ENCODE measurements at places on chromosomes 1 and 21.

GRCh38 chr1:147811751-147812150 is 51.3 kb upstream of the GJA5 start:
- no peak for DNase-seq

DNA sequence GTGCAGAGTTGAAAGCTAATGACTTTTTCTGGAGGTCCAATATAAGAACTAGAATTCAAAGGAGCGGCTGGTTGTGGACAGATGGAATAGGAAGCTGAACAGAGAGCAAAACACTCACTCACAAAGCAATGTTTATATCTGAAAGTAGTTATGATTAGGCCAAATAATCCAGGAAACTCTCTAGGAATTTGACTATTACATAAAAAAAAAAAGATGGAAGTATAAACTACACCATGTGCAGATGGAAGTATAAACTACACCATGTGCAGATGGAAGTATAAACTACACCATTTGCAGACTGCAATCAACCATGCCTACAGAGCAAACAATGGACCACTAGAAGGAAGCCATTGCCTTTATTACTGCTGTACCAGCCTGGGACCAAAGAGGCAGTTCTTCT is 771.1 kb downstream of the BRINP3 start:
- DNase-seq = no peak

GRCh38 chr1:38005195-38006007 is at the start of gene FHL3:
FHL3 (minus strand) TSS chr1:38005514; CDS start chr1:37999412, 6,102 bp downstream.
- peak; percentile 88 for DNase-seq

DNA sequence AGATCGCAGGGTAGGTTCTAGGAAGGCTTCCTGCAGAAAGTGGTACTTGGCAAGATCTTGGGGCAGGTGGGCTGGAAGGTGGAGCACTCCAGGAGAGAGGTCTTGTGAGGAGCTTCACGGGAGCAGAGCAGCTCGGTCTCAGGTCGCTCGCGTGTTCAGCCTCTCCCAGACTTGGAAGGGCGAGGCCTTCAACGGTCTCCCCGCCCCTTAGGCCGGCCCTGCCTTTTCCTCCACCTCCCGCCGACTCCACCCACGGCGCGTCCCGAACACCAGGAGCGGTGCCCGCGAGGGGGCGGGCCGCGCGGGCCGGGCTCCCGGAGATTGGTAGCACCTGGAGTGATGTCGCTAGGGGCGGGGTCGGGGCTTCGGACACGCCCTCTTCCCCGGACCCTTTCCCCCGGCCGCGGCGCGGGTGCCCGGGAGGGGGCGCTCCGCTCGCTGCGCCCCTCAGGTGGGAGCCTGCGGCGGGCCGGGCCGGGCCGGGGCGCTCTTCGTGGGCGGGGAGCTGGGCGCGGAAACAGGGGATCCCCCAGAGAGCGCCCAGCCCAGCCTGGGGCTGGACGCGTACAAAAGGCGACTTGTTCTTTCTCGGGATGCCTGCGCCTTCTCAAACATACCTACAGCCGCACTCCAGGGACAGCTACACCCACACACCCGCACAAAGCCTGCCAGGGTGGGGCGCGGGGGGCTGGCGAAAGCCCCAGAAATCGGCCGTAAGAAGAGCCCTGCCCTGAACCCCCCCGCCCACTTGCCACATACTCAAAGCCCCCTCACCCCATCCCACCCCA is 35.5 kb downstream of the AHDC1 start:
- peak; percentile 80 for DNase-seq

- DNase-seq = peak; percentile 35
Measured at GRCh38 chr1:173255214-173255813, 48.2 kb upstream of the TNFSF4 start.

DNA sequence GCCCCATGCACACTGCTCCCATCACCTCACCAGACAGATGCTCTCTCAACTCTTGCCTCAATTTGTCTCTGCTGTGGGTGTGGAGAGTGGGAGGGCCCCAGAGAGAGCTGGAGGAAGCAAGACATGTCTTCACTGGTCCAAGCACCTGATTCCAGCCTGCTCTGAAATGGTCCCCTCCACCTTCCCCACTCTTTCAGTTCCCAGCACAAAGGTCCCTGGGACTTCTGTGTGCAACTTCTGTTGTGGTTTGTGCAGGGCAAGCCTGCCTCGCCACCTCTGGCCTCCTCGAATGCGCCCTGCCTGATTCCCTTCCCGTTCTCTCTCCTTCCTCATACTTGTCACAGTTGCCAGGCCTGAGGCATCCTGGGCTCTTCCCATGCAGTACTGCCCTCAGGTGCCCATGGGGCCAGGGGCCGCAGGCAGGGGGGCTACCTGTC is 119.3 kb downstream of the SYT2 start:
- no peak for DNase-seq

GRCh38 chr1:219201656-219202055 is 28.0 kb downstream of the LYPLAL1 start:
- DNase-seq = no peak

DNA sequence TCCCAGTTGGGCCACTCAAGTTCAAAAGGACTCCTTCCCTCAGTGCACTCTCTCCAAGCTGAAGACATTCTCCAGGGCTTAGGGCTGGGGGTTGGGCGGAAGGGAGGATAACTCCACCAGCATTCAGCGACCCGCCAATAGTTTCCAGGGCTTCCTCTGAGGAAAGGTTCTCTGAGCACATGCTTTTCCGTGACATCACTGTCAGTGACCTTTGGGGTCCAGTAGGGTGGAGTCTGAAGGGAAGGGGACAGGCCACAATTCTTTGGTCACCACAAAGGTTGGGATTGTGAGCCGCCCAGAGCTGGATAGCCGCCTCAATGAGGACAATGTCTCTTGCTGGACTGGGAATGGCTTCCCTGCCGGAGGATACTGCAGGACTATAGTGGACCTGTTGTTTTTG is 22.8 kb upstream of the RXRG start:
- no peak for DNase-seq

- no peak for DNase-seq
Measured at GRCh38 chr1:161166669-161167548, 683 bp downstream of the PPOX start.

DNA sequence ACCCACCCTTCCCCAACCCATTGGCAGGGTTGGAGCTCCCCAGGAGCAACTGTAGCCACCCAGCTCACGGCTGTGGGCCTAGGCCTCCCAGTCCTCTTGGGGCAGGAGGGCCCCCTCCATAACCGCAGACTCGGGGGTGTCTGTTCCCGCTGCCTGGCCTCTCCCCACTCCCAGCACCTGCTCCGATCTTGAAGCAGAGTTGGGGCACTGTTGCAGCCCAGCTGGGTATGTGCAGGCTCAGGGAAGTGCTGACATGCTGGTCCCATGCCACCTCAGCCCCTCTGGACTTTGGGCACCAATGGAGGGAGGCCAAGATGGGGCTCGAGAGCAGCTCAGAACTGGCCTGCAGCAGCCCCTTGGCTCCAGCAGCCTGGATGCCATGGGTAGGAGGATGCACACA is 54.8 kb upstream of the KRTAP11-1 start:
- no peak for DNase-seq

GRCh38 chr1:60229821-60230220 is 156.3 kb upstream of the C1orf87 start:
- DNase-seq = no peak

Measured in urothelium cell line (cell line).